ENCODE measurements at places on chromosomes 16 and 17.
A peak's percentile ranks its signal among the peaks of the same experiment; 100 is the strongest.

DNA sequence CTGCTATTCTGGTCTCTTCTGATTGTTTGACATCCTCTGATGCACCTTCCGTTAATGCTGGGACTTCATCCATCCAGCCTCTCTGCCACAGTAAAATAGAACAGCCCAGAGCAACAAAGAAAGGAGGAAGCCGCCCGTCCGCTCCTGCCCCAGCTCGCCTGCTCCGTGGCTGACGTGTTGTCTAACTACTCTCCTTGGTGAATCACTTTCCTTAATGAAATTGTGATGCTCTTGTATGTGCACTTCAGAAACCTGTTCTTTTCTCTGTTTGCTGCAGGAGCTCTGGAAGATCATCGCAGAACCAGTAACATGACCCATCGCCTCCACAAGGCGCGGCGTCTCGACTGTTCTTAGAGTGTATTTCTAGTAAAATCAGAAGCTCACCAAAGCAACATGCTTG is 24.3 kb downstream of the METTL22 start:
- no peak for DNase-seq

GRCh38 chr17:83057793-83058265 is 21.6 kb upstream of the METRNL start:
- DNase-seq, result no peak

DNA sequence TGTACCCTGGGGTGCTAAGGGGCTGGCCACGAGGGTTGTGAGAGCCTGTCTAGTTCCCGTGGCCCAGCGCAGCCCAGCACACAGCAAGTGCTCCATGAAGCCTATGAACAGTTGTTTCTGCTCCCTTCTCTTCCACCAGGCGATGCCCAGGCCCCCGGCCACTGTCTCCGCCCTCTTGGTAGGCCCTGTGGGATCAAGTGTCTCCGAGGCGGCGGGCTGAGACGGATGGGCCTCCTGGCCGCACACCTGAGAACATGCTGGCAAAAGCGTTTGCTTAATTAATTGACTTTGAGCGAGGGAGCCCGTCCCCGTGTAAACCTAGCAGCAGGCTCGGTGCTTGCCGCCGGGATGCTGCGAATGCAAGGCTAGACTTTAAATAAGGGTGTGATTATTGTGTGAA is 129.7 kb upstream of the GSE1 start:
- no peak for DNase-seq

DNA sequence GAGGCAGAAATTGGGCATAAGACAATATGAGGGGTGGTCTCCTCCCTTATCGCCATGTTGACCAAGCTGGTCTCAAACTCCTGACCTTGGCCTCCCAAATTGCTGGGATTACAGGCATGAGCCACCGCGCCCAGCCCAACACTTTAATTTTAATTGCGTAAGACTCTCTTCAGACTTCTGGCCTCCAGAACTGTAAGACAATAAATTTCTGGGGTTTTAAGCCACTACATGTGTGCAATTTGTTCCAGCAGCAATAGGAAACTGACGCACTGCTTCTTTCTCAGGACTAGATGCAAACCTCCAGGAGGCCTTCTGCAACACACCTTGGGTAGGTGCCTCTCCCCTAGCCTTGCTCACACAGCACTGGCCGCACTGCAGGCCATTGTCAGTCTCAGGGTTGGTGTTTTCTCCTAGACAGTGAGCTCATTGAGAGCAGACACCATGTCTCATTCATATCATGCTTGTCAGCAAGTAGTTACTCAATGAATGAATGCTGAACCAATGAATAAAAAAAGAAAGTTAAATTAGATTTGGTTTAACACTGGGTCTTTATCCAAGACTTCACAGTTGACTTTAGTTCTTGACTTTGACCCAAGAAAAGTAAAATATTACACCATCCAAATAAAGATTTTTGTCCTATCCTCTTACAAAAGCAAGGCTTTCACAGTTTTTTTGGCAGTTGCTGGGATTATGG is 5.5 kb upstream of the ACSF2 start:
- DNase-seq, result no peak

- no peak for DNase-seq
Observed at GRCh38 chr16:77963185-77964044, 58.9 kb upstream of the CLEC3A start.

DNA sequence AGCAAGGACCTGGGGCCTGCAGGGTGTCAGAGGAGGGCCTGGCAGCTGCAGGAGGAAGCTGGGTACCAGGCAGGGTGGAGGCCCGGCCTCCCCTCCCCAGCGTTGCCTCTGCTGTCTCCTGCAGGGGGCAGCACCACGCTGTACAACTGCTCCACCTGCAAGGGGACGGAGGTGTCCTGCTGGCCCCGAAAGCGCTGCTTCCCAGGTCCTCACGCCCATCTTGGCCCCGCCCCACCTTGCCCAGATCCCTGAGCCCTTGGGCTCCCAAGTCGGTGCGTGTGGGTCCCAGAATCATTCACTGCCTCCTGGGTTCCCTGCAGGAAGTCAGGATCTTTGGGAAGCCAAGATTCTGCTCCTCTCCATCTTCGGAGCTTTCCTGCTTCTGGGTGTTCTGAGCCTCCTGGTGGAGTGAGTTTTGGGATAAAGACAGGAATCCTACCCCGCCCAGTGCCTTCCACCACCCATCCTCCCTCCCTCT is 1.2 kb downstream of the TMEM95 start:
- peak; percentile 66 for DNase-seq

- DNase-seq, result no peak
Observed at GRCh38 chr16:51045794-51046193, 105.3 kb downstream of the SALL1 start.

GRCh38 chr17:50892101-50892776 is 26.1 kb upstream of the TOB1 start:
- DNase-seq, result no peak

DNA sequence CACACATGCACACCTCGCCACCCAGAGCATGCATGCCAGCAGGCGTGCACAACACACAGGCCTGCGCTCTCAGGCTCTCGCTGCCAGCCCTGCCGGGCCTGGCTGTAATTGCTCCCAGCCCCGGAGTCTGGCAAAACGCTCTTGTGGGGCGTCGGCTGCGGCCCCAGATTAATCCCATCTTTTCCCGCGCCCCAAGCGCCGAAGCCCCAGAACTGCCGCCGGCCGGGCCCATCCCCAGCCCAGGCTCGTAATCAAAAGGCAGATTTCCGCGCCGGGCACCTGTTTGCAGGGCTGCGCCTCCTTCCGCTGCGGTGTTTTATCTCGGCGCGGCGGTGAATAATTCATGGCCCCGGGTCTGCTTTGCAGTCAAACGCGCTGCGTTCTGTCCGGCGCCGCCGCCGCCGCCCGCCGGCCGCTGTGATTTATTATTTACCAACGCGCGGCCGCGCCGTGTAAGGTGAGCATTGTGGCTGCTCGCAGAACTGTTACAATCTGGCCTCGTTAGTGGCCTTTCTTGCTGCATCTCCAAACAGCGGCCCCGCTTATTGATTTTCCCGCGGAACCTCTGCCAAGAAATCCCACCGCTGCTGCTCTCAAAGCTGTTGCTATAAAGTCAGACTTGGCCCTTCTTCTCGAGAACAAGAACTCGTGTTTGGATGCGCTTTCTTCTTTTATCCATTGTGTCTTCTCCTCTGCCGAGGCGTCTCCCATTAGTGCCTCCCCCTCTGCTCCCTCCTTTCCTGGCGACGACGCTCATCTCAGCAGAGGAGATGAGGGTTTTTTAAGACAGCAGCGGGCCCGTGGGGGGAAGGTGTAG is 126.1 kb downstream of the IRX5 start:
- no peak for DNase-seq

GRCh38 chr16:56372013-56372634 is 53.2 kb downstream of the AMFR start:
- no peak for DNase-seq

- DNase-seq, result no peak
Observed at GRCh38 chr17:67922503-67922902, 73.8 kb downstream of the C17orf58 start.

DNA sequence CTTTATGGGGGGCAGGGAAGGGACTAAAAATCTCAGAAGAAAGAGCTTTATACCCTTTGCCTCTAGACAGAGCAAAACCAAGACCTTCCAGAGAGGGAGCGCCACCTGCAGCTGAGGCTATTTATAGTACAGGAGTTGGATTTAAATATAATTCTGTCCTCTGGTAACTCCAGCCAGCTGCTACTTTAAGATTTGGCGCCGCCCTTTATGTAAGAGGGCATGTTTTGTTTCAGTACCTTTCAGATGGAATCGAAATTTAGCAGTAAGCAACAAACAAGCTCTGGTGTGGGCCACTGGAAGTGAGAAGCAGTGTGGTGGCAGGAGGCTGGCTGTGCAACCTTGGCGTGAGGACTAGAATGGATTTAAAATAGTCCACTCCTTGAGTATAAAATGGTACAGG is 5.2 kb upstream of the GUCY2D start:
- no peak for DNase-seq

DNA sequence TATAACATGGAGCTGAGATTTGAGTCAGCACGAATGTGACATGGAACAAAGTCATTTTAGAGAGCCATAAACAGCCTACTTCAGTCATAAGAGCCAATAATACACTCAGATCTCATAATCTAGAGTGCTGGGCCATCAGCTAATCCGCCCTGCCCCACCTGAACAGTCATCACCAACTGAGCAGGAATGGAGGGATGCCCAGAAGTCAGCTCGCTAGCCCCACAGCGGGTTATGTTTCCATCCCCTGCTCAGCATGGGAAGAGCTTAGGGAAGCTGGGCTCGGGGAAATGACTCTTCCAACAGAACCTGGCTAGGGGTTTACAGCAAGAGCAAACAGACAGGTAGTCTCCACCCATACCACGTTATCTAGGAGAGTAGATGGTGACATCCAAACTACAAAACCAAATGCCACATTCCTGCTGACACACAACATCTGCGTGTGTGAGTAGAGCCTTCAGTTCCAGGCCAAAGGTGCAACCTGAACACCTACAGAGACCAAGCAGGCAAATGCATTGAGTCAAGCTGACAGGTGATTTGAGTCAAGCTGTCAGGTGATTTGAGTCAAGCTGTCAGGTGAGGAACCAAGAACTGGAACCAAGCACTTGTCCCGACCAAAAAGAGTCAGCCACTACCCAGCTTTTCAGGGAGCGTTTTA is 2.0 kb downstream of the TMEM11 start:
- DNase-seq, result no peak

- no peak for DNase-seq
Observed at GRCh38 chr16:85149776-85150175, 37.5 kb upstream of the CIBAR2 start.

DNA sequence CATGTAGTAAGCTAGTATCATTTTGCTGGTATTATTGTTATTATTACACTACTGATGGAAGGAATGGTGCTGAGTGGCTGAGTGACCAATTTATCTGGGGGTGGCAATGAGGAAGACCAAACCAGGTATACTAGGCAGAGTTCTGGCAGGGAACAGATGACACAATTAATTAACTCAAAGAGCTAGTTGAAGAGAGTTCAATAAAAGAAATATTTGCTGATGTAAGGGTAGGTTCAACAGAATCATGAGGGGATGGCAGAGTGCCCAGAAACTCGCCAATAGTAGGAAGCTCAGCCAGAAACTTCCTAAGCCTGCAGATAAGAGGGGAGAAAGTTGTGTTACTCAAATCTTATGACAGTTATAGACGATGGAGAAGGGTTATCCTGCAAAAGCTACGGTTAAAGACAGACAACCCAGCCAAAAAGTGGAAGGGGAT is 352.5 kb downstream of the KCNJ2 start:
- DNase-seq, result no peak

GRCh38 chr17:74297941-74298340 is 23.9 kb downstream of the DNAI2 start:
- no peak for DNase-seq

- DNase-seq, result peak; percentile 22
Observed at GRCh38 chr16:50153596-50154419, 702 bp downstream of the TENT4B start.

GRCh38 chr16:85393674-85394451 is 219.3 kb upstream of the GSE1 start:
- DNase-seq, result peak; percentile 52

DNA sequence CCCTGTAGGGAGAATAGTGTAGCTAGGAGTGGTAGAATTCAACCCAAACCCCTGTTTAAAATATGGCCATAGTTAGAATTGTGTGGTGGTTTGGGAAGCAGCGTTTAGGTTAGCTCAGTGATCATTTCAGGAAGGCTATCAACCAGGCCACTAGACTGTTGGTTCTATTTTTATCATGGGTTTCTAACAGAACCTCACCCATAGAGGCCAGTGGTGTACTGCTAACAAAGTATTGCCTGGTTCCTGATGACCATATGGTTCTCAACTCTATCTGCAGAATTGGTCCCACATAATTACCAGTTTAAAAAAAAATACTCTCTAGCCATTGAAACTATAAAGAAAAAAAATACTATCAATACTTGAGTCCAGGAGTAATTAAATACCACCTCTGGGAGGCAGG is 70.5 kb upstream of the RASL10B start:
- DNase-seq, result no peak

DNA sequence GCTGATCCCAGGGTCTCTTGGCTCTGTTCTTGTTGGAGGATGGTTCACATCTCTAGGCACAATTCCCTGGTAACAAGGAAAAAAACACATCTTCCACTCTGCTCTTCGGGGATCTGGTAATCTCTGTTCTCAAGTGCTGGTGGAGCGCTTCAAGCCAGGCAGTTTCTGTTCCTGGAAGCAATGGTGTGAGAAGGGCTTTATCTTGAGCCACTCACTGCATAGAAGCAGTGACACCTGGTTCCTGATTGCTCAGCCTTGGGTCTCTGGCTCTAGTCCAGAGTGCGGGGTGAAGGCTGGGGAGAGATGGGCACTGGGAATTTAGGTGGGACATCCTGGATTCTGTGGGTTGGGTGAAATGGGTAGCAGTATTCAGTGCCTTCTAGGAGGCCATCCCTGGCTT is 14.1 kb downstream of the AKAP1 start:
- DNase-seq, result no peak

DNA sequence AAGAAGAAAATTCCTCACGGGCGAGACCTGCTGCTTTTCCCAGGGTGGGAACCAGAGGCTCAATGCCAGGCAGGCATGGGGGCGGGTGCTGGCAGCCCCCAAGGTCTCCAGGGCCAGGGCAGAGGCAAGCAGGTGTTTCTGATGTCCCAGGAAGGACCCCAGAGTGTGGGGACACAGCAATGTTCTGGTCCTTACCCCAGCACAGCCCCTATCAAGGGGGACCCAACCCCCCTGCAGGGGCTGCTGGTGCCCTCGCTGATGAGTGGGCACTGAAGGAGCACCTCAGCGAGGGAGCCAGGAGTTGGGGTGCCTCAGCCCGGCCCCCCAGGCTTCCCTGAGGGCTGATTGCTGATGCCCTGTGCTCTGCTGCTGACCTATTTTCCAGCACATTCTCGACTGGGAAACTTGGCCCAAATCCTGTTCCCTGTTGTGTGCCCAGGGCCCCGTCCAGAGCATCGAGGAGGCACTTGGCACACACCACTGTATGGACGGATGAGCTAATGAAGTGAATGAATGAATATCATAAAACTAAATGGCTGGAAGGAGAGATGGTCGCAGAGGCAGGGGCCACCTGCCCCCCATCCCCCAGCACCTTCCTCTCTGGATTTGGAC is 2.8 kb downstream of the DBNDD1 start:
- DNase-seq, result no peak

DNA sequence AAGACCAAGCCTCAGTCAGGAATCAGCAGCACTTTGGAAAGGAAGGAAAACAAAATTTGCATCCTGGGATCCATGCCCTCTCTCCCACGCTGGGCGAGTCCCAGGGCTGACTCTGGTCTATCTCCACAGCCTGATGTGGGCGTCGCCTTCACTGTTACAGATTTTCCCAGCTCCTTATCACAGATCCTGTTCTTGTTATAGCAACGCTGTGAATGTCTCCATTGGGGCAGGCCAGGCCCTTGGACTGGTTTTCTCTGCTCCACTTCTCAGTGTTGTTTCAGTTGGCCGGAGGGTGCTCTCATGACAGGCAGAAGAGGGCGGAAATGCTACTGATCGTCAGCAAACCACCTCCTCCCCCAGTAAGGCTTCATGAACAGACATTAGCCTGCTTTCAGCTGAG is 127.9 kb upstream of the CDH11 start:
- DNase-seq, result no peak

- DNase-seq, result no peak
Observed at GRCh38 chr17:42678951-42679491, 2.2 kb upstream of the PLEKHH3 start.

Measured in activated CD4-positive, CD25-positive, alpha-beta regulatory T cell (primary cell).